ENCODE measurements at places on chromosomes 7 and 10.

DNA sequence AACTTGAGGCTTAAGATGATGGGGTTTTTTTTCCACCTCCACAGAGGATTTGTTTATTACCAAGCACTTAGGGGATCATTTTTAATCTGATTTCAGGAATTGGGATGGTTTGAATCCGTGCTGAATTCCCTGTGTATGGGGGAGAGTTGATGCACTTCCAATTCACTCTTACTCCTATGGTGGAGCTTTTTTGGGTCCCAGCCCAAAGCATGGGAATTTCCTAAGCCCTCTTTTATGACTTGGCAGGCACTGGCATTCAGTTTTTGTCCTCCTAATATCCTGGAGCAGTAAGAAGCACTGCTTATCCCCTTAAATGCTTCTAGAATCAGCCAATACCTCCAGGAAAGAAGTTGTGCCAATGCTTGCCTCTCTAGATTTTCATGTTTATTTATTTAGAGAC is 78.7 kb downstream of the HYCC1 start:
- no peak for DNase-seq

DNA sequence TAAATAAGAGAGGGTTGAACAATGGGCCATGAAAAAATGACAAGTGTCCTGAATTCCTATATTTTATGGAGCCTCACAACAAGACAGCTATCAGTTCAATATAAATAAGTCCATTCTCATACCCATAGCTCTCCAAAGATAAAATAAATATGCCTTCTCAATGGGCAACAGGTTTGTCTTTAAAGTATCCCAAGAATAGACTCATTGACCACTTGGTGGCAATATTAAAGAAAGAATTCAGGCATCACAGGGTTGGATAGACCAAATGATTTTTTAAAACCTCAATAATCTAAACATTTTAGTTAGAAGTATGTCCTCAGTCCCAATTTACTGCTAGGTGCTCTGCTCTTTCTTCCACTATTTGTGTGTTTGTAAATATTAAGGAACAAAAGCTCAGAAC is 165.1 kb upstream of the WNT16 start:
- DNase-seq: no peak

GRCh38 chr10:104045151-104046089 is 40.3 kb downstream of the COL17A1 start:
- DNase-seq: no peak

GRCh38 chr7:123433665-123434064 is 100.7 kb downstream of the IQUB start:
- no peak for DNase-seq

GRCh38 chr10:126549344-126549743 is 121.1 kb downstream of the C10orf90 start:
- no peak for DNase-seq

DNA sequence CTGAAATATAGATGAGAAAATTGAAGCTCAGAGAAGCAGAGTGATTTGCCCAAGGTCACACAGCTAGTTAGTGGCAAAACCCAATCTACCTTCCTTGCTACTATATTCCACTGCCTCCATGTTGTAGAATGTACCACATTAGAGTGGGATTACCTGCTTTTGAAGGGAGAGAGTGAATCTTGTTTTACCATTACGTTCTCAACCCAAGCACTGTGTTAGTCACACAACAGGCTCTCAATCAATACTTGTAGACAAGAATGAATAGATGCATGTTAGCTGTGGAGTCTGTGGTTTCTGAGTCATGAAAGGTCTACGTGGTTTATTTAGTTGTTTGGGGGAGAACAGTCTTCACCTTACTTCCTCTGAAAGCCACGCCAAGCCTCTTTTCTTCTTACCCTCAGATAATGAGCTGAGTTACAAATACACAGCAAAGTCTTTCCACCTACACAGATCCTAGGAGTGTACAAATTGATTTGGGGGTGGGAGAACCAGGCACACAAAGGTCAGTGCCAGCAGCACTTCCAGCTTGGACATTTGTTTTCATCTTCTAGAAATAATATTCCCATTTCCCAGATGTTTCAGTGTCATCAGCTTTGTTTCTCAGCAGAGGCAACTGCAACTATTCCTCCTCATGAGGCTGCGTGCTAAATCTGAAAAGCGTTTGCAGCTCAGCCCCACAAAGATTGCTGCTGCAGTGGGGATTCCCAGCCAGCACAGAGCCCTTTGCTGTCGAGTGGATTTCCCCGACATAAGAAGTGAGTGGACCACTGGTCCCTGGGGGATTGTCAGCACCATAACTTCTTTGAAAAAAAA is 71.5 kb upstream of the ADO start:
- peak; percentile 32 for DNase-seq

- no peak for DNase-seq
Measured at GRCh38 chr7:30510124-30511075, 5.8 kb upstream of the GGCT start.

Measured in activated CD4-positive, alpha-beta T cell treated with anti-CD3 and anti-CD28 coated beads for 1 hour (primary cell).